ENCODE measurements at places on chromosomes 11 and 22. TPM values are rescaled to one million over a fixed set of nuclear protein-coding genes. Genes with fewer than 3 reads are reported as not detected.

Gene TH
- 1.0 TPM for total RNA-seq

DNA sequence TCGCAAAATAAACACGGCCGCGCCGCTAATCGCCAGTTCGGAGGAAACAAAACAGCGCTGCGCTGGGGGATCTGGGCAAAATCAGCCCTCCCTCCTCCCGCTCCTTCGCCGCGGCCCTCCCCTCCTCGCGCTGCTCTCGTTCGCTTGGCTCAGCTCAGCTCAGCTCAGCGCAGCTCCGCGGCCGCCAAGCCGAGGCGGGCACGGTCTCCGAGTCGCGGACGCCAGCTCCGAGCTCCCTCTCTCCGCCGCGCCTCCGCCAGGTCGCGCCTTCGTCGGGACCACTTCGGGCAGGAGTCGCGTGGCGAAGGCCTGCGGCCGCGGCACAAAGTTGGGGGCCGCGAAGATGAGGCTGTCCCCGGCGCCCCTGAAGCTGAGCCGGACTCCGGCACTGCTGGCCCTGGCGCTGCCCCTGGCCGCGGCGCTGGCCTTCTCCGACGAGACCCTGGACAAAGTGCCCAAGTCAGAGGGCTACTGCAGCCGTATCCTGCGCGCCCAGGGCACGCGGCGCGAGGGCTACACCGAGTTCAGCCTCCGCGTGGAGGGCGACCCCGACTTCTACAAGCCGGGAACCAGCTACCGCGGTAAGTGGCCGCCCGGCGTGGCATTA is at the start of gene SPON1:
Gene SPON1 (plus strand): TSS at position 162 of the 607 bp plus-strand sequence. CDS start 182 bp downstream, at position 344.
- H3K4me1 ChIP-seq: peaks cover 28% of the 10 kb centered on the region
- peak within 1 kb of the TSS; percentile 15 for H3K27ac ChIP-seq
- H3K4me3 ChIP-seq: peak within 1 kb of the TSS; percentile 49
- H3K36me3 ChIP-seq: no peaks in the 10 kb centered on the region

GRCh38 chr11:10539339-10539738 is 1.6 kb downstream of the RNF141 start:
- no peaks in the 10 kb centered on the region for H3K36me3 ChIP-seq
- H3K27ac ChIP-seq: no peak overlapping the region
- H3K4me1 ChIP-seq: peaks cover 42% of the 10 kb centered on the region

DNA sequence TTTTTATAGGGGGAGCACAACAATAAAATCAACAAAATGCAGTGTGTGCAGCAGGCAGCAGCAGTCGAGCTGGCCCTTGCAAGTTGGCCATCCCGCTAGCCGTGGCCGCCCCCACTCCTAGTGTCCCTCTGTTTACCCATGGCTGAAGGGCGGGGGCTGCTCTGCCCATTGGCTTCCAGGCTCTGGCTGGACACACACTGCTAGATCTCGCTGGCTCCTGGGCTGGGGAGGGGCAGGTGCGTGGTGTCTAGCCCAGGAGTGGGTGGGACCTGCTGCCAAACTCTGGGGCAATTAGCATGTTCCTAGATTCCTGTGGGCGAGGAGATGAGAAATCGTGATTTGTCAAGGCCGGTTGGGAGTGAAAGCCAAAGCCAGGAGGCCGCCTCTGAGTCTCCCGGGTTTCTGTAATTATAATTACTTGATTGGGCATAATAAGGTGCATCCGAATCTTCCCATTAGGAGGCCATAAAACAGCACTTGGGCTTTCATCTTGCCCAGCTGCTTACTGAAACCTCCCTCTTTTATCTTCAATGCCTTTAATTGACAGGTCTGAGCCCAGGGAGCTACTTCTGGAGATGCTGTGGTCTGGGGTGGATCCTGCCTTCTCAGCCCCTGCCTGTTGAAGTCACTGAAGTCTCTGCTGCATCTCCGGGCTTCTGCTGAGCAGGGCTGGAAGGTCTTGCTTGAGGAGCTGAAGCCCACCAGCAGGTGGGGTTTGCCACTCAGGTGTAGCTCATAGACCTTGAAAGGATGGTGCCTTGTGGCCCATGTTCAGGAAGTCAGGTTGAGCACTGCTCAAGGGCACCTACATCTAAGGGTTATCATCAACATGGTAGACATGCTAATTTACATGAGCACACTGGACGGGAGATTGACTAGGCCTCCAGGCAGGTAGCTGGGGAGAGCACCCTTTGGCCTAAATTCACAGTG is 44.5 kb upstream of the DKK3 start:
- no peaks in the 10 kb centered on the region for H3K27me3 ChIP-seq
- no peak overlapping the region for H3K4me3 ChIP-seq
- no peak overlapping the region for H3K27ac ChIP-seq
- H3K36me3 ChIP-seq: no peaks in the 10 kb centered on the region
- H3K4me1 ChIP-seq: peaks cover 36% of the 10 kb centered on the region

Gene ZP1
- total RNA-seq: 0.94 TPM

GRCh38 chr22:30309951-30310741 is 16.6 kb downstream of the TBC1D10A start:
- peaks cover 3% of the 10 kb centered on the region for H3K36me3 ChIP-seq
- peak overlapping the region; percentile 87 for H3K27ac ChIP-seq
- no peaks in the 10 kb centered on the region for H3K27me3 ChIP-seq
- DNase-seq: no peak
- H3K4me1 ChIP-seq: peaks cover 98% of the 10 kb centered on the region

- no peaks in the 10 kb centered on the region for H3K36me3 ChIP-seq
- peak overlapping the region; percentile 96 for H3K4me3 ChIP-seq
- H3K27me3 ChIP-seq: no peaks in the 10 kb centered on the region
- H3K27ac ChIP-seq: peak overlapping the region; percentile 97
These were observed 805 bp upstream of the QSER1 start for GRCh38 chr11:32891657-32892354.

- DNase-seq: no peak
- H3K27ac ChIP-seq: no peak overlapping the region
- H3K4me3 ChIP-seq: no peak overlapping the region
- H3K36me3 ChIP-seq: peaks cover 4% of the 10 kb centered on the region
- peaks cover 37% of the 10 kb centered on the region for H3K4me1 ChIP-seq
- no peaks in the 10 kb centered on the region for H3K27me3 ChIP-seq
These were observed 3.7 kb downstream of the TMEM123 start for GRCh38 chr11:102448869-102449224.

GRCh38 chr22:19722178-19722981 is 959 bp upstream of the GP1BB start:
- H3K27me3 ChIP-seq: peaks cover 53% of the 10 kb centered on the region
- DNase-seq: no peak
- H3K4me1 ChIP-seq: peaks cover 36% of the 10 kb centered on the region
- no peak overlapping the region for H3K4me3 ChIP-seq

DNA sequence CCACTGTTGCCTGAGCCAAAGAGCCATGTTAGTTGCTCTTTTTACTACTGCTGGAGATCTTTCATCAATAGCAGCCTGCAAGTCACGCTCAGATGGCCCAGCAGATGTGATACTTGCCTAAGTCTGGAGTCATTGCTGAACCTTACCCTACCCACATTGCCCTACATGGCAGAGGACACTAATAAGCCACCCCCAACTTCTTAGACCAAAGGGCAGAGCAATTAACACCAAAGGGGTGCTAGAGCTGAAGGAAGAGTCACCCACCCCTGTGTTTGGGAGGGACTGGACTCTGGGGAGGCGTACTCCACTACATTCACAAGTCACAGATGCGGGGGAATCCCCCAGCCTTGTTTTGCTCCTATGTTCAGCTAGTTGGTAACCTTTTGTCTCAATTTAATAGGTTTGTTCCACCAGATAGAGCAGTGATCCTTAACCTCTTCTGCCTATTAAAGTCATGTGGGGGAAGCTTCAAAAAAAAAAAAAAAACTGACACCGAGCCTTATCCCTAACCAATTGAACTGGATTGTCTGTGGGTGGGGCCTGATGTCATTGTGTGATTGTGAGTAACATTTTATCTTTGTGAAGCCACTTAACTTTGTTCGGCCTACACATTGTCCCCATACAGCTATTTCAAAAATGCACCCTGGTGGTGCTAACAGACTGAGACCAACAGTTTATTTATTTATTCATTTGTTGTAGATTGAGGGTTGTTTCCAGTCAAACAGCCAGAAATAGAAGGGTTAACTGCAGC is 13.1 kb downstream of the ADM start:
- no peak overlapping the region for H3K27ac ChIP-seq
- peaks cover 19% of the 10 kb centered on the region for H3K4me1 ChIP-seq
- no peak for DNase-seq
- H3K27me3 ChIP-seq: no peaks in the 10 kb centered on the region
- no peak overlapping the region for H3K4me3 ChIP-seq

DNA sequence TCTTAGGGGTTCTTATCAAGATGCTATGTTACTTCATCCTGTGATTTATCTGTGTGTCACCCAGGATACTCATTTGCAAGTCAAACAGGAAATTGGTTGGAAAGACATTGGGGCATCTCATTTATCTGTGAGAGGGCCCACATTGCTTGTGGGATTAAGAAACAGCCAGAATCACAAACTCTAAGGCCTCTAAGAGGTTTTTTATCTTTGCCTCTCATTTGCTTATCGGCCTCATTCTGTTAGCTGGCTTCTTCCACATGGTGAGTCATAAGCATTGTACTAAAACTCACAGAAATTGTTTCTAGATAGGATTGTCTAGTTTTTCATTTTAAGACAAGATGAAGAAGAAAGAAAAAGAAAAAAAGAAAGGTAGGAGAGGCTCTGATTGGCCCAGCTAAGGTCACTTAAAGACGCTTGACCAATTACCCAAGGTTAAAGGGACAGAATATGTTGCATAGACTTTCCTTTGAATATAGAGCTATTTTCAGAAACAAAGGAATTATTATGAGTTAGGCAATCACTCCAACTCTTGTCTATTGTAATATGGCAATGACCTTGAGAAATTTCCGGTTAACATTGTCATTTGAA is 121.9 kb downstream of the ARHGAP42 start:
- no peak overlapping the region for H3K4me3 ChIP-seq
- H3K4me1 ChIP-seq: no peaks in the 10 kb centered on the region
- no peaks in the 10 kb centered on the region for H3K36me3 ChIP-seq
- peak overlapping the region; percentile 48 for H3K27ac ChIP-seq
- H3K27me3 ChIP-seq: no peaks in the 10 kb centered on the region
- DNase-seq: no peak

DNA sequence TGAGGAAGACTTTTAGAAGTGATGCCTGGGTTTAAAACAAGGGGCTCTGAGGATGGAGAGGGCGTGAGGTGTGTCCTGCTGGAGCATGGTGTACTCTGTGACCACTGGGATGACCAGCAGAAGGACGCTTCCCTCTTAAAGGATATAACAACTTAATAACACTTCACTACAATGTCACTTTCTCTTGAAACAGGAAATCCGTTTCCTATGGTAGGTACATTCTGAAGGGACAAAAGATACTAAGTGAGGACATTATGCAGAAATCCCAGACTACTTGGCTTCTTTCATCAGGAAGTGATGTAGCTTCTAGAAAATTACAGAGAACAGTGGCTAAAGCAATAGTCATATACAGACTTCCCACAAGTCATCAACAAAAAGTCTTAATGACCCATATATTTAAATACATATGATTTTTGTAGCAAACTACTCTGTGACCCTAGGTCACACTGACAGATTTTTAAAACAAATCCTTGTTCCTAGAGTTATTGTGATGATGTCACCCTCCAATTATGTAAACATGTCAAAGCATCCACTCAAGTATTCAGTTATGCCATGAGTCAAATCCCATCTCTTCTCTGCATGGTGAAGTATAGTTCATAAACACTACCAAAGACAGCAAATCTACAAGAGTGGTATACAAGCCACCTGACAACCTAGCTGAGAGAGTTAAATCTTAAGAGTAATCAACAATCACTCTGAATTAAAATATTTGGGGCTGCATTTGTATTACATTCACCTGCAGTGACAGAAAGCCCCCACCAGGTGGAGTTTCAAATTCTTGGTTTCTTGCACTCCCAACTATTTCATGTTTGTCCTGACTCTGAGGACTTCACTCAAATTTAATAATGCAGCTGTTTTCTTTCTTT is 32.8 kb downstream of the PITPNB start:
- no peak for DNase-seq
- no peaks in the 10 kb centered on the region for H3K27me3 ChIP-seq
- H3K4me1 ChIP-seq: peaks cover 26% of the 10 kb centered on the region

GRCh38 chr11:57340039-57340615 is 2.0 kb downstream of the P2RX3 start:
- peaks cover 21% of the 10 kb centered on the region for H3K4me1 ChIP-seq
- H3K4me3 ChIP-seq: no peak overlapping the region
- H3K27me3 ChIP-seq: no peaks in the 10 kb centered on the region

Gene ZNF215
- 1.6 TPM for total RNA-seq

Gene ZBED4
- 11.9 TPM for total RNA-seq

Gene CLDN5
- total RNA-seq: 34.2 TPM

- no peaks in the 10 kb centered on the region for H3K27me3 ChIP-seq
- H3K36me3 ChIP-seq: no peaks in the 10 kb centered on the region
- no peak for DNase-seq
- no peak overlapping the region for H3K27ac ChIP-seq
- H3K4me1 ChIP-seq: no peaks in the 10 kb centered on the region
- no peak overlapping the region for H3K4me3 ChIP-seq
These were observed 216.8 kb downstream of the SWAP70 start for GRCh38 chr11:9880657-9881056.

DNA sequence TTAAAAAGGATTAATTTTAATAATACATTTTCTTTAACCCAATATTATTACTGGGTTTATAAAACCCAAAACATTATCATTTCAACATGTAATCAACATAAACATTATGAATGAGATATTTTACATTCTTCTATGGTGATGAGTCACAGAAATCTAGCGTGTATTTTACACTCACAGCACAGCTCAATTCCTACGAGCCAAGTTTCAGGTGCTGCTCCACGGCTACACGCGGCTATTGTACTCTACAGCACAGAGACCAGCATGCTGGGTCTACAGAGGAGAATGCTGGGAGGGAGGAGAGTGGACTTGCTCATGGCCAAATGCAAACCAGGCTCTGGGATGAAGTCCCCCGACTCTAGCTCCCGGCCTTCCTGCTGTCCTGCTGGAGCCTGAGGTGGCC is 72.0 kb upstream of the LMO1 start:
- peaks cover 13% of the 10 kb centered on the region for H3K27me3 ChIP-seq
- H3K4me1 ChIP-seq: peaks cover 7% of the 10 kb centered on the region
- no peak overlapping the region for H3K4me3 ChIP-seq
- H3K27ac ChIP-seq: no peak overlapping the region

Gene INPP5J
- 0.26 TPM for total RNA-seq

Gene TYR
- 22.2 TPM for total RNA-seq

Gene NLRP14
- total RNA-seq: not detected

DNA sequence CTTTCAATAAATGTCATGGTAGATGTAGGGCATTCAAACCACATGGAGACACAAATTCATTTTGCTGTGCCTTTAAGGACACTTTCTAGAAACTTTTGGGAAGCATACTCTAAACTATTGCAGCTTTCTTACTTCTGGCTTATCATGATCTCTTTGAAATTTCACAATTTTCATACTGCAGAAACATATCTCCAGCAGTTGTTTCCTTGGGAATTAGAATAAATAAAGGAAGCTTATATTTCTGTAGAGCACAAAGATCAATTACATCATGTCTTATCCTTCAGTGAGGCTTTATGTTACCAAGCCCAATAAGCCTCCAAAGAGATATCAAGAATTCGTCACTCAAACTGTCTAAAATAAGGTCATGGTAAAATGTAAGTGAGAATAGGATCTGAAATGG is 74.5 kb upstream of the RAB38 start:
- no peak overlapping the region for H3K4me3 ChIP-seq
- H3K36me3 ChIP-seq: no peaks in the 10 kb centered on the region
- H3K27ac ChIP-seq: no peak overlapping the region
- DNase-seq: no peak
- peaks cover 4% of the 10 kb centered on the region for H3K4me1 ChIP-seq

Measured in suprapubic skin (tissue), 4 donors.